ENCODE measurements at places on chromosomes 12 and 14.

GRCh38 chr12:122726080-122726558 is 4.5 kb downstream of the HCAR1 start:
- DNase-seq = no peak

- no peak for DNase-seq
Observed at GRCh38 chr14:90730206-90730766, 85.9 kb downstream of the TTC7B start.

- no peak for DNase-seq
Observed at GRCh38 chr14:77580477-77580876, 36.0 kb downstream of the SPTLC2 start.

GRCh38 chr12:27209257-27209910 is 34.7 kb upstream of the STK38L start:
- DNase-seq = no peak

DNA sequence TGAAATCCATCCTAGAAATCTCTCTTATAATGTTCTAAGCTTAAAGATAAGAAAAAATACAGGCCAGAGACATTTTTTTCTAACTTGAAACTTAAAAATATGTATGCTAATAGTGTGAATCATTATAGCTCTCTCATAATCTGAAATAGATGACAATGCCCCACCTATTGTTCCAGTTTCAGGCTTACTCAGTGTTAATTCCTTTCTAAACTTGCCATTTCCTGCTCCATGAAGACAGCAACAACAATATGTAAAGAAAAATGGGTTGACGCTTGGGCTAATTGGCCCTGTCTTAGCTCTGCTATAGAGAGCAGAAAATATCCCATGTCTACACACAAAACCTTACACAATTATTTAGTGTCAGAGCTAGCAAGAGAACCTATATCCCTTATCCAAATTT is 37.1 kb downstream of the LMO3 start:
- no peak for DNase-seq

DNA sequence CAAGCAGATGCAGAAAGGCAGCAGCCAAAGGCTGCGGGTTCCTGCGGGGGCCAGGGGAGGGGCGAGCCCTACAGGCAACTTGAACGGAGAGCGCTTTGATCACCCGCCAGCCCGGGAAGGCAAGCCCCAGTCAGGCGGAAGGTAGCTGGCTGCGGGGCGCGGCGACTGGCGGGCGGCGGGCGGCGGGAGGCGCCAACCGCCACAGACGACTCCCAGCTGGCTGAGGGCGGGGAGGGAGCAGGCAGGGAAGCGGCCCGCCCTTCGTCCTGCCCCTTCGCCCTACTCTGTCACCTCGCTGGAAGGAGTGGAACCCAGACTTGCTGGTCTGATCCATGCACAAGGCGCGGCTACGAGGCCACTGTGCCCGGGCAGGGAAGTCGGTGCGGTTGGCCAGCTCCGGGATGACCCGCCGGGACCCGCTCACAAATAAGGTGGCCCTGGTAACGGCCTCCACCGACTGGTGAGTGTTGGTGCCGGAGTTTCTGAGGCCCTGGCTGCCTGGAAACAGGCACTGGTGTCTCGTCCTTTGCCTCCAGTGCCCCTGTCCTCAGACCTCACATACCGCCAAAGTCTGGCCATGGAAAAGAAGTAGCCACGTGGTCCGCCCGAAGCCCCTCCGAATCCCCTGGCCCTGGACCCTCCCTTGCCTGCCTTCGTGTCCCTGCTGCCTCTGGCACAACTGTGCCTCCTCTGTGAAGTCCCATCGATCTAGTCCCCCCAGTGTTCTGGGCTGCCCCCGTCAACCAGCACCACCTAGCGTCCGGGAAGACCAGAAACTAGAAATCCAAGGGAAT is 15.4 kb upstream of the CARMIL3 start:
- peak; percentile 68 for DNase-seq

Measured in substantia nigra (tissue), 51 donors.